ENCODE measurements at places on chromosomes 2 and 18.

DNA sequence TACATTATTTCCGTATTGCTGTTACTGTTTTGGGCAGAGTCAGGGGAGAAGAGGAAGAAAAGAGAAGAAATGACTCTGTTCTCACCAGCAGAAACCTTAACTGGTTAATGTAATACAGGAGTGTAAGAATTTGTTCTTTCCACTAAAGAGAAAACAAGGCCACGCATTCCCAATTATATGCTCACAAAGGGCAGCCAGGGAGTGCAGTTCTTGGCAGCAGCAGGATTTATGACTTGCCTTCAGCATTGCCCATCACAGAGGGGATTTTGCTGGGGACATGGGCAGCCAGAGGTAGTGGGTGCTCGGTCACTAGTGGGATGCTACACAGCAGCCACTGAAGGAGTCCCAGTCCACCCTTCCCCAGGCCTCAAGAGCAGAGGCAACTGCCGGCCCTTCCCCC lies 18.4 kb downstream of the MREG start:
- DNase-seq: no peak

DNA sequence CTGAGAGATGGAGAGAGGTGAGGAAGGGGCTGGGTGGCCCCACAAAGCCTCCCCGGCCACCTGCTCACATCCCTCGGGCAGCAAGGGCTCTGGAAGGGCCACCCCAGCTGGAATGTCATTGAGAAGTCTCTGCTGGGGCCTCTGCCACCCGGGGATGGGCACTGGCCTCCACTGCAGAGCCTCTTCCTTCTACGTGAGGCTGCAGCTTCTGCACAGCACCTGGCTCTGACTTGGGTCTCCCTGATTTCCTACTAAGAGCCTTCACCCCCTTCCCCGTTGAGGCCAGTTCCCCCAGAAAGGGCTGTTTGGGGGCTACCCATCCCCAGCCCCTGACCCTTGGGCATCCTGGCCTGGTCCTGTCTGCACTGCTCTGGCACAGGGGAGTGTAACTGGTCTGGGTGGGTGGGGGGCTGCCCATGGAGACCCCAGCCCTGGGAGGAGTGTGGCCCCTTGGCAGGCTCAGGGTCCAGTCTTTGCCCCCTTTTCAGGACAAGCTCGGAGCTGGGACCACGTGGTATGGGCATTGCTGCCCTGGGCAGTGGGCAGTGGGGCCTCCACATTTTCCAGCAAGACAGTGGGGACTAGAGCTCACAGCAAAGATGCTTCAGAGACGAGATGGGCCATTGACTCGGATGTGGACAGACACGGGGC lies 5.6 kb downstream of the PDCD1 start:
- DNase-seq: no peak

DNA sequence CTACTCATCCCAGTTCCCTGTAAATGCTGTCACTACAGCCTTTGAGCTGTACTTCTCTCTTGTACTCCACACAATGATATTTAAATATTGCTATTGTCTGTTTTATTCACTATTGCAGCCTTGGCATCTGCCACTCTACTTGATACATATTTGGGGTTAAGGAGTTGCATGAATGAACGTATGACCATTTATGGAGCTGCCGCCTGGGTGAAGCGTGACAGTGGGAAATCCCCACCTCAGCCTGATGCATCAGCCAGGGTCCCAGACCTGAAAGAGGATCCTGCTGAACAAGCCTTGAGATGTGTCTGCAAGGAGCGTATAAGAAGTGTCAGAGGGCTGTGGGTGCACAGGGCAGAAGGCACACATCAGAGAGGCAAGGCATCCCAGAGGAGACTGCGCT lies 39.1 kb downstream of the MRPL35 start:
- DNase-seq: no peak

- DNase-seq: no peak
Observed at GRCh38 chr18:52343138-52343537, 3.1 kb downstream of the DCC start.

DNA sequence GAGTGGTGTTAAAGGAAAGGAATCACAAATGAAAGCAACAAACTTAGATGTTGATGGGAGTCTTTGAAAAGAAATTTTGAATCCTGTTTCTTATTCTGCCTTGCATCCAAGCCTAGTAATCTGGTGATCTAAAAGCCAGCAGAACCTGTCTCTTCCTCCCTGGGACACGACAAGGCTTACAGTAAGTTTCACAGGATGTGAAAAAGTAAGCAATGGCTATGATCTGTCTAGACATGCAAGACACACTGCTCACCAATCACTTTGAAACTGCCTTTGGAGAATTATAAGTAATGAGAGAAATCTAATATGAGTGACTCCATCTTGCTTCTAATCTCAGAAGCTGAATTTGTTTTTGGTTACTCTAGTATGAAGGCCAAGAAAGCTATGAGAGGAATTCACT lies 103.7 kb downstream of the KCNH7 start:
- DNase-seq: no peak

- DNase-seq: no peak
Observed at GRCh38 chr2:106030287-106031268, 163.5 kb downstream of the UXS1 start.

DNA sequence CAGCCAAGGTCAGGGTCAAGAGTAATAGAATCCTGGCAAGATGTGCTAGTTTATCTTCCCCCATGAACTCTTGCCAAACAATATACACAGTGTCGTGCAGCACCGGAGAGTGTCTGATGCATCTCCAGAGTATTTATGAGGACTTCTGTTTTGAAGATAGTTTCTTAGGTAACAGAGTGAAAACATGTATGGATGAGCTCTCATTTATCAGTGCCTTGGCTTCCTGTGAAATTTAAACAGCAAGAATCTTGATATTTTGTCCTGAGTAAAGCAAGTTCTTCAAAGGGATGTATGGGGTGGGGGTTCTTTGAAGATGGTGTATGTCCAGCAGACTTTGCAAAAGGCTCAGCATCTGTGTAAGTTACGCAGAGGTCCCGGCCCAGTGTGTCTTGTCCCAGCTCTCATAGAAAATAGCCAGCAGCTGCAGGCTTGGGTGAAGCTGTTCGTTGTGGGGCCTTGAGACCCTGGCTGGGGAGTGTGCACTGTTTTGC lies 361.0 kb upstream of the NT5C1B start:
- DNase-seq: no peak

- DNase-seq: no peak
Observed at GRCh38 chr2:196260546-196260945, 89.2 kb upstream of the STK17B start.

DNA sequence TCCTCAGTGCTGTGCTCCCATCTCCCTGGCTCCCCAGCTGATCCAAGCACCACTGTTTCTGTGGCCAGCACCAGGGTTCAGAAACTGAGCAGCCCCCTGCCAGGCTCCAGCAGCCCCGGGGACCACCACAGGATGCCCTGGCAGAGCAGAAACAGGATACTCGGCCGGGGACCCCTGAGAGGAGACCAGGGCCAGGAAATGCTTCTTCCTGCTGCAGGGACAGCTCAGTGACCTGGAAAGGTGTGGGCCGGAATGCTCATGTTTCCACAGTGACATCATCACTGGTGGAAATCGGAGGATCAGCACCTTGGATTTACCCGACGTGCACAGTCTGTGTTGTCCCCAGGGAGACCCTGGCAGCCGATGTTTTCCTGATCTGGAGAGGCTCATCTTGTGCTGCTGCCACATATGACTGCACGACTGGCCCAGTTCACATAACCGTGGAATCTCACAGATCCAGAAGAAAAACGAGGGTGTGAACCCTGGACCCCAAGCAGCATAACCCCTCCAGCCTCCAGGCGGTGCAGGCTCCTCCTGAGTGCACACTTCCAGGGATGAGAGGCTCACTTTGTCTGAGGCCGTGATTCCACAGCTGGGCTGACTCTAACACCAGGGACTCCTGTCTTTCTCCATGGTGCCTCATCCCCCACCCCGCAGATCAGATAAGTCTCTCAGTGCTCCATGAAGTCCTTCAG lies 58.0 kb downstream of the DDX1 start:
- DNase-seq: no peak

DNA sequence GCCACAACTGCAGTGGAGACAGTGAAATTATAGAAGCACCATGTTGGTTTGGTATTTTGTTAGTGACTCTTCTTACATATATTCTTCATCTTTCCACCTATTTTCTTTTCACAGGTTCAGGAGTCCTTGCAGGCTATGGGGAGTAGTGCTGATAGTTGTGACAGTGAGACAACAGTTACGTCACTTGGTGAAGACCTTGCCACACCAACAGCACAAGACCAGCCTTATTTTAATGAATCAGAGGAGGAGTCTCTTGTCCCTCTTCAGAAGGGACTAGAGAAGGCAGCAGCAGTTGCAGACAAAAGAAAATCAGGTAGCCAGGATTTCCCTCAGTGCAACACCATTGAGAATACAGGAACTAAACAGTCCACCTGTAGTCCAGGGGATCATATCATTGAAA lies 23.6 kb downstream of the ITPRID2 start:
- no peak for DNase-seq

GRCh38 chr2:43292851-43293743 lies 66.7 kb upstream of the ZFP36L2 start:
- DNase-seq: no peak

DNA sequence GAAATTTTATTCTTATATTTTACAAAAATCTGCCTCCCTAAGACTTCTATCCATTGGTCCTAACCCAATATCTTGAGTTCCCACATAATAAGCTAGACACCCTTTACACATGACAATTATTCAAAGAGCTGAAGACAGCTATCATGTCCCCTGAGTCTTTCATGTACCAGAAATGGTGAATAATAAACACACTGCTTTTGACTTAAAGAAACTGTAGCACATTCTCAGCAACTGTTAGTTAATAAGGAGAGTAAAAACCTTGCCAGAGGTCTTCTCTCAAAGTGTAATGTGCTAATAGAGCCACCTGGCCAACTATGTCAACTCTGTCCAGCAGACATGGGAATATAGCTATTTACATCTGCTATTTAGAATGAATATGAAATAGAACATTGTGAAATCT lies 109.7 kb upstream of the ARL5A start:
- DNase-seq: no peak

- DNase-seq: no peak
Observed at GRCh38 chr18:12906773-12907172, 22.7 kb upstream of the PTPN2 start.
